Bronchial epithelial cell (primary cell): ENCODE measurements at places on chromosomes 2 and 18. TPM values are rescaled to one million over a fixed set of nuclear protein-coding genes. Genes with fewer than 3 reads are reported as not detected.

Gene BCL11A
- total RNA-seq: 1.8 and 3.6 TPM in 2 replicates

Gene TTN
- under 0.01 TPM in 2 replicates for total RNA-seq

Gene SULT1C4
- not detected in 2 replicates for total RNA-seq

Gene ACTG2
- not detected in 2 replicates for total RNA-seq

Gene TCF23
- total RNA-seq: under 0.01 TPM in 1 of 2 replicates, not detected in the other

Gene PARD3B
- total RNA-seq: 1.6 and 2.6 TPM in 2 replicates

Gene TMEM131
- 14.0 and 14.7 TPM in 2 replicates for total RNA-seq

Gene ITPRID2
- 106 and 132 TPM in 2 replicates for total RNA-seq

Gene MTCL1
- 10.0 and 12.7 TPM in 2 replicates for total RNA-seq

Gene RNF125
- total RNA-seq: 0.90 and 1.3 TPM in 2 replicates

Gene FBXO48
- 0.26 and 0.64 TPM in 2 replicates for total RNA-seq

Gene POTEJ
- not detected in 2 replicates for total RNA-seq

Gene PAPOLG
- total RNA-seq: 8.4 and 9.7 TPM in 2 replicates

Gene PLCD4
- 0.53 and 1.2 TPM in 2 replicates for total RNA-seq

Gene AQP12B
- total RNA-seq: not detected in 2 replicates

Gene POMC
- 0.26 and 0.64 TPM in 2 replicates for total RNA-seq

Gene LRRFIP1
- 115 and 183 TPM in 2 replicates for total RNA-seq

Gene DCAF17
- 16.3 and 18.2 TPM in 2 replicates for total RNA-seq

Gene SF3B1
- total RNA-seq: 115 and 141 TPM in 2 replicates

Gene NT5DC4
- not detected in 2 replicates for total RNA-seq

Gene PAIP2B
- 1.3 and 5.2 TPM in 2 replicates for total RNA-seq

Gene NEURL3
- total RNA-seq: not detected in 2 replicates

Gene KCNJ13
- not detected in 2 replicates for total RNA-seq

Gene FOXD4L1
- total RNA-seq: 0.13 and 0.26 TPM in 2 replicates

Gene ZSWIM2
- not detected in 2 replicates for total RNA-seq

Gene DSC1
- total RNA-seq: 0.38 TPM in 1 of 2 replicates, not detected in the other
